WTC11 (cell line): ENCODE measurements at places on chromosomes 3 and 15. TPM values are rescaled to one million over a fixed set of nuclear protein-coding genes. Genes with fewer than 3 reads are reported as not detected.

DNA sequence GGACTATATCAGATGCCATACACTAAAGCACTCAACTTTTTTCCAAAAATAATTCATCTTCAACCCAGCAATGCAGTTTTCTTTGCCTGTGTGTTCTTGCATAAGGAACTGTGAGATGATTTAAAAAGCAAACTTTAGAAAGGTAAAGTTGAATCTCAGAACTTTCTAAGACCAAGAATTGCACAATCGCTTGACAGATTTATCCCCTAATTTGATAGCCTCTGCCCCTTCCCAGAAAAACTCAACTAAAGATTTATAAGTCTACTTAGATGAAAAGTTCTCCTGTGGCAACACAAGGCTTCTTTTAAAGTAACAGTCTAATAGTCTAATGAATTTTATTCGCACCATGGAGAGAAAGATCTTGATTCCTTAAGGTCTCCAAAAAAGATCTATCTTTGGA, 259.3 kb downstream of the MAGI1 start:
- no peak for DNase-seq

GRCh38 chr3:4979428-4980228, at the start of gene BHLHE40:
BHLHE40 (plus strand) TSS chr3:4979437; CDS start chr3:4979719, 282 bp downstream.
- DNase-seq, result peak; percentile 63

Gene PLAAT1
- total RNA-seq, result 3.9 to 5.0 TPM (median 4.8 TPM) in 3 replicates

DNA sequence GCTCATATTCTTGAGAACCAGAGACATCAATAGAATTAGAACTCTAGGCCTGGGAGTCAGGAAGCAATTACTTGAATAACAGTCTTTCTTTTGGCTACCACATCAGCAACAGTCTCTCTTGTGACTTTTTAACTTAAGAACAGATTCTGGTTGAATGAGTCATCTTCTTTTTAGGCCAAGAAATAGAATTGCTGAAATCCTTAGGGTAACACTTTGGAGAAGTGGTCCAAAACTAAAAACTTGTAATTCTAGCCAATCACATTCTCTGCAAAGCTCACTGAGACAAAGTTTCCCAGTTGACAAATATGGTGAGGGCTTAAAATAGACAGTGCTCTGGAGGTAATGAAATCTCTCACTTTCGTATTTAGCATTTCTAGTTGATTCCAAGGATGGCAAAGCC, 238.0 kb downstream of the SHOX2 start:
- DNase-seq, result no peak

DNA sequence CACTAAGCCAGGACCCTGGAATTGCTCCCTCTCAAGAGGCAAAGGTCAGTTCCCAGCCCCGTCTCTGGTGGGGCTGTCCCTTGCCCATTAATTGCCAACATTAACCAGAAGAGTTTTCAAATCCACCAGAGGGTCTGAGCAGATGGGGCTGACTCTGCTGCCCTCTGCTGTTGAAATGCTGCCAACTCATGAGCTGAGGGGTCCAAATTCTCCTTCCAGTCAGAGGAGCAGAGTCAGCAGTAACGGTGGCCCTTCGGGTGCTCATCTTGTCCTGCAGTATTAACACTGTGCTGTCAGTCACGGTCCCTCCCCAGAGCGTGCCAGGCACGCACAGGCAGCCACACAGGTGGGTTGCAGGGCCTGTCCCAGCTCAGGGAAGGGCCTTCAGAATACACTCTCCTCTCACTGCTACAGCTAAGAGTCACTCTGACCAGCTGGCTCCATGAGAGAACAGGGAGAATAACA, 10.7 kb upstream of the SPTBN5 start:
- DNase-seq, result peak; percentile 81

DNA sequence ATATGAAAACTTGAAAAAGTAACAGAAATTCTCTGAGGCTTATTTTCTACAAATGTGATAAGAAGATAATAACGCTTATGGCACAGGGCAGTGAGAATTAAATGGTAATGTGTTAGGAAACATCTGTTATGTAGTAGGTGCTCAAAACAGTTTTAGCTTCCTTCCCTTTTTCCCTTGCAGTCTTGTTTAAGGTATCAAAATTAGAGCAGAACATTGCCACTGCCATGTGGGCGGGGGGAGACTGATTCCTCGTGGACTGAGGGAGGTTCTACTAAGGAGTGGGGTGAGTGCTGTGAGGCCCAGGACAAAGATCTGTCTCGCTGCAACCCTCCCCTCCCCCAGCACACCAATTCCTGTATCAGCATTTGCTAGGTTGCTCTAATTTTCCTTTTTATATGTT, 702.4 kb downstream of the TUSC7 start:
- no peak for DNase-seq
